ENCODE measurements at places on chromosomes 7 and 10.

DNA sequence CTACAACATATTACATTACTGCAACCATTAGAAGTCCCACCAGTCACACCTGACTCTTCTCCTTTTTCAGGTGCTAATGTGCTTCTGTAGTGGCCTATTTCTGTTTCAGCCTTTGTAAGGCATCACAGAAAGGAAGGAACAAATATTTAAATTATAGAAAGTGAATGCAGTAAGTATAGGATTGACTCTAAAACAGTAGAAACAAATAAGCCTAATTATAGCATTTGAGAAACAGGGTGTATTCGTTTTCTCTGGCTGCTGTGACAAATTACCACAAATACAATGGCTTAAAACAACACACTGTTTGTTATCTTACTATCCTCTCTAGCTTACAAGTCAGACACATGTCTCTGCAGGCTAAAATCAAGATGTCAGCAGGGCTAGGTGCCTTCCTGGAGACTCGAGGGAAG lies 69.4 kb downstream of the CCSER2 start:
- DNase-seq, result no peak

DNA sequence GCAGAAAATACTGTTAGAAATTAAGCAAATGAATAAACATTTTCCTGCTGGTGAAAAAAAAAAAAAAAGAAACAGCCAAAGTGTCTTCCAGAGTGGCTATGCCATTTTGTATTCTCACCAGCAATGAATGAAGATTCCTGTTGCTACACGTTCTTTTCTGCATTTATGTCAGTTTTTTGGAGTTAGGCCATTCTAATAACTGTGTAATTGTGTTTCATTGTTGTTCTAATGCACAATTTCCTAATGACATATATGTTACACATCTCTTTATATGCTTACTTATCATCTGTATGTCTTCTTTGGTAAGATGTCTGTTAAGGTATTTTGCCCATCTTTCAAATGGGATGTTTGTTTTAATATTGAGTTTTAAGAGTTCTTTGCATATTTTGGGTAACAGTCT lies 213.7 kb downstream of the ITGB1 start:
- DNase-seq, result no peak

DNA sequence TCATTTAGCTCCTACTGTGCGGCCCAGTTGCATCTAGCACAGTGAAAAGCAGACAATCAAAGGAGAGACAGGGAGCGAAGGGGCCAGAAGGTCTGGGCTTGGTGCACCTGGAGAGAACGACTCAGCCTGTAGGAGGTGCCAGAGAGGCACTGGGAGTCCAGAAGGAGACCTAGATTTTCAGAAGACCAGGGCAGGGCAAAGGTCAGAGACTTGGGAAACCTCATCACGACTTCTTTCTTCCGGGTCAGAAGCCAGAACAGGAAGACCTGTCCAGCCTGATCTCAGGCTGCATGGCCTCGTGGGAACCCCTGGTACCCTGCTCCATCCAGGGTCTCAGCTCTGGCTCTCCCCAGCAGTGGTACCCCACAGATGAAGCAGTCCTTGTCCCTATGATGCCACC lies 5.2 kb downstream of the AGAP3 start:
- DNase-seq, result no peak

- no peak for DNase-seq
Observed at GRCh38 chr10:124083740-124084397, 9.5 kb downstream of the CHST15 start.

GRCh38 chr10:3769556-3769955 lies 15.5 kb downstream of the KLF6 start:
- no peak for DNase-seq

GRCh38 chr10:101569323-101569621 lies 18.8 kb downstream of the POLL start:
- no peak for DNase-seq

- DNase-seq, result no peak
Observed at GRCh38 chr10:126667568-126667967, 2.9 kb downstream of the C10orf90 start.

DNA sequence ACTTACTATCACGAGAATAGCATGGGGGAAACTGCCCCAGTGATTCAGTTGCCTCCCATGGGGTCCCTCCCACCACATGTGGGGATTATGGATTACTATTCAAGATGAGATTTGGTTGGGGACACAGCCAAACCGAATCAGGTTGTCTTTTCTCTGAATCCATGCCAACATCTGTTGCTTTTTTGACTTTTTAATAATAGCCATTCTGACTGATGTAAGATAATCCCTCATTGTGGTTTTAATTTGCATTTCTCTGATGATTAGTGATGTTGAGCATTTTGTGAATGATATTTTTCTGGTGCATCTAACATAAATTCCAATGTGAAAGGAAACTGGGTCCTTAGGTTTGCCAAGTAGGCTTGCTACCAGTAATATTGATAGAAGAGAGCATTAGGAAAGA lies 69.0 kb upstream of the ARHGAP21 start:
- no peak for DNase-seq

All from SW 1271 (cell line).